ENCODE measurements at places on chromosomes 1 and 21.

GRCh38 chr21:33949516-33950430, 34.2 kb upstream of the ATP5PO start:
- peak; percentile 64 for DNase-seq

- no peak for DNase-seq
These were observed 85.2 kb downstream of the UCHL5 start for GRCh38 chr1:192973988-192974387.

- no peak for DNase-seq
These were observed 10.1 kb upstream of the EXO1 start for GRCh38 chr1:241837901-241838300.

GRCh38 chr1:34686531-34686930, 68.3 kb upstream of the GJB5 start:
- DNase-seq = no peak

DNA sequence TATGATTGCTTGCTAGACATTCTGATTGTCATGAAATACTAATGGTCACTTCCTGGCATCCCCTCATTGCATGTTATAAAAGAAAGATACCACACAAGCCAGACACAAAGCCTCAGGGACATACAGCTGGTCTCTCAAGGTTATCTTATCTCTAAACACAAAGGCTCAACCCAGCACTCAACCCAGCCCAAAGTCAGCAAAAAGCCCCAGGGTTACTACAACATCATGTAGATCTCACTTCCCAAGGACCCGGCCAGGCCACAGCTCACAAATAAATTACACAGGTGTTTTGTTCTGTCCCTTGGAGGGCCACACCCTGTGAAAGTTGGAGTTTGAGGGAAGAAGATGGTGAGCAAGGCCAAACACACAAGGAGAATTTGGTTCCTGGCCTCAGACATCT, 109.7 kb upstream of the BARHL2 start:
- no peak for DNase-seq

- no peak for DNase-seq
These were observed 271.8 kb downstream of the HLX start for GRCh38 chr1:221150996-221151395.

GRCh38 chr21:36602735-36603134, 96.2 kb upstream of the SIM2 start:
- no peak for DNase-seq

DNA sequence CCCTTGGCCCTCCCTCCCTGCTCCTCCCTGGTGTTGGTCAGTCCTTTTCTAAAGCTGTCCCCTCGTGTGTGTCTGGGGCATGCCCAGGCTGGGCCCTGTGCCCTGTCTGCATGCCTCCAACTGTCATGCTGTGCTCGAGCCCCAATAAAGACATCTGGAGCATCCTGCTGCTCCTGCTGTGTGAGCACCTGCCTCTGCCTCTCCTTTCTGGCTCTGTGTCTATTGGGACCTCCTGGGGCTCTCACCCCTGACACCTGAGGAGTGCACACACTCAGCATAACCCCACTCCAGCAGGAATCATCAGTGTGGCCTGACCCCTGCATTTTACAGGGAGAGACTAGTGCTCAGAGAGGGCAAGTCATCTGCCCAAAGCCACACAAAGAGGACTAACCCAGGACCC, 23.7 kb downstream of the KCNC4 start:
- DNase-seq = no peak

- DNase-seq = no peak
These were observed 6.4 kb downstream of the HSPG2 start for GRCh38 chr1:21930629-21931170.

DNA sequence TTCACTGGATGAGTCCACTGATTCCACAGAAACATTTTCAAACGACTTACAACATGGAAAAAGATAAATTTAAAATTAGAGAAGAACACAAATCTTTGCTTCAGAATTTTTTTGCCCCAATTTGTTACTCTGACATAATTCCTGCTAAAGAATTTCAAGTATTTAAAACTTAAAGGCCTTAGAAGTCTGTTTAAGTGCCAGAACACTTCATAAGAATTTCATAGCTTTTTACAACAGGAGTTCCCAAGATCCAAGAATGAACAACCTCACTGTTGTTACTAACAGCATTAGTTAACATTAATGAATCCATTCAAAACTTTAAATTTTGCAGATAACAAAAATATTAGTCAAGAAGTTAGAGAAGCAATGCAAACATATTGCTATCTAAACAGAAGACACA, 31.7 kb downstream of the ARHGAP29 start:
- DNase-seq = no peak

DNA sequence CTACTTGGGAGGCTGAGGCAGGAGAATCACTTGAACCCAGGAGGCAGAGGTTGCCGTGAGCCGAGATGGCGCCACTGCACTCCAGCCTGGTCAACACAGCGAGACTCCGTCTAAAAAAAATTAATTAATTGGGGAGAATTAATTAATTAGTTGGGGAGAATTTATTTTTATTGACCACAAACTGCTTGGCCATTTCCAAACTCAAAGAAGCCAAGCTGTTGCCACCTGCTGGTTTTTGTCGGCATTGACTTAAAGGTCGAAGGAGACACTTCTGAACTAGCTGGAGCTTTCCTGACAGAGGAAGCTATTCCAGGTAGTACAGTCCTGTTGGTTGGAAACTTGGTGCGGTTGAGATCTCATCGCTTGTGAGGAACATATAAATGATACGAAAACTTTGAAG, 13.1 kb downstream of the MAP1LC3C start:
- no peak for DNase-seq

DNA sequence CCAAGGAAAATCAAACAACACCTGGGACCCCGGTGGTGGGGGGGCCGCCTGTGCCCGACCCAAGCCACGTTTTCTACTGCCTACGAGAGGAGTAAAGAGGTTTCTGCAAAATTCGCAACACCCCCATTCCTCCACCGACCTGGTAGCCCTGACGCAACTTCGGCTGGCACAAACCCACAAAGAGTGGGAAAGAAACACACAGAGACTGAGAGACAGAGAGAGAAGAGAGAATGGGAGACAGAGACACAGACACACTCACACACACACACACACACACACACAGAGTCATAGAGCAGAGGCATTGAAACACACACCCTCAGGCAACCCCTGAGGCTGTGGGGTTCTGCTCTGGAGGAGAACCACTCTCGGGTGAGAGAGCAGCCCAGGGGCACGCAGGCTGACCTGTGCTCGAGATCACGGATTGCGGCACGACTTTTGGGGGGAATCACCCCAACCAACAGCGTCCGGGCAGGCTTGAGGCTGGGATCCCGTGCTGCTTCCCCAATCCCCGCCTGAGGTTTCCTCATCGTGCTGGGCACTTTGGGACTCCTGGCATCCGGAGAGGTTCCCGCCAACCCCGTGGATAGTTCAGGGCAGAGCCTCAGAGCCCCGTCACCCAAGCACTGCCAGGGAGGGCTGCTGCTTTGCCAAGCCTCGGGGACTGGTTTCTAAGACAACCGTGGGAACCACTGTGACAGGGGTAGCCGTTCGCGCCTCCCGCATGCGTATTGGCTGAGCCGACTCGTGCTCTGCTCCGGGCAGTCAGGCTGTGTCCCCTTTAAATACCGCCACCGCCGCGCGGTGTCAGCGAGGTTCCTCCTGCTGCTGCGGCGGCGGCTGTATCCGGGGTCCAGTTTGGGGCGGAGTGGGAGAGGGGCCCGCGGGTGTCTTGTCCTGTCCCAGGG, 682.4 kb upstream of the TPTE start:
- no peak for DNase-seq

DNA sequence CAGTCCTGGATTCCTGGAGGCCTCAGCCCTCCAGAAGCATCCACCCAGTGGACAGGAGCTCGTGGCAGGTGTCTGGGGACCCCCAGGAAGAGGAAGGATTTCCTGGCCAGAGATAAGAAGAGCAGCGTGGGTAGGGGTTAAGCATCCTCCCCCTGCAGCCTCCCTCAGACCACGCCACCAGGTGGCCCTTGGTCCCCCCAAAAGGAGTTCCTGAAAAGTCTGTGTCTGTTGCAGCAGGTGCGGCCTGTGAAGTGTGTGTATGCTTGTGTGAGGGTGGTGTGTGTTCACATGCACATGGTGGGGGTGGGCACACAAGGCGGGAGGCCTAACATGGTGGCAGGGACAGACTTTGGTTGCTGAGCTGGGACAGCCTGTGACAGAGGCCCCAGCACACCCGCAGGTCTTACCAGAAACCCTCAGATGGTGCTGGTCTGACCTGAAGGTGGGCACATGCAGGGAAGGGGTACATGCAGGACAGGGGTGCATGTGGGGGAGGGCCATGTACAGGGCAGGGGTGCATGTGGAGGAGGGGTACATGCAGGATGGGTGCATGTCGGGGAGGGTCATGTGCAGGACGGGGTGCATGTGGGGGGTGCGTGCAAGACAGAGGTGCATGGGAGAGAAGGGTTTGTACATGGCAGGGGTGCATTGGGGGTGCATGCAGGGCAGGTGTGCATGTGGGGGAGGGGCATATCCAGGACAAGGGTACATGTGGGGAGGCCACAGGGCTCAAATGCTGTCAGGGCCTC, 18.2 kb upstream of the RUNX3 start:
- DNase-seq = no peak

DNA sequence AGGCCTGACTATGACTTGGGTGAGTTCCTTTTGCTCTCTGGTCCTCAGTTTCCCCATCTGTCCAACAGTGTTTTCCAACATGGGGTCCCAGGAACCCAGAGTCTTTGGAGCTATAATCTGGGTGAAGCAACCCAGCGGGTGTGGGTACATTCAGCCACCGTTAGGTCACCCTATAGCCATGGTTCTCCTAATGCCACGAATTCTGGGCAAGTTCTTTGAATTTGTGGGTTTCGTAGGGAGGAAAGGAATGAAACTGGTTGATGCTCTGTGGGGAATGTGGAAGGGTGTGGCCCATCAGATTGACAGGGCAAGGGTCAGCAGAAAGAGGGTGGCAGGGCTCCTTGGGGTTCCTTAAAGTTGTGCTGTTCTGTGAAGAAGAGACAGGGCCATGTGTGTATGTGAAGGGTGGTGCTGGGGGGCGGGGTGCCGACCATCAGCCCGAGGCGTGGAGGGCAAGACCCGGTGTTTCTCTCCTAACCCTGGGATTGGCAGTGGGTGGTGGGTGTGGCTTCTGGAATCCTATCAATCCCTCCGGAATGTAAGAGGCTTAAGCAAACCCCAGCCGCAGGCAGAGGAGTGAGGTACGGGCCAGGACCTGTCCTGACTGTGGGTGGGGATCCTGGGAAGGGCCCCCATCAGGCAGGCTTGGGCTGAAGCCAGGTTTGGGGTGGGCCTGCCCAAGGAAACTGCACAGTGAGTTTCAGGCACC, 35.5 kb upstream of the ZNF362 start:
- no peak for DNase-seq

- no peak for DNase-seq
These were observed 66.6 kb downstream of the SPAG17 start for GRCh38 chr1:118118469-118118868.

DNA sequence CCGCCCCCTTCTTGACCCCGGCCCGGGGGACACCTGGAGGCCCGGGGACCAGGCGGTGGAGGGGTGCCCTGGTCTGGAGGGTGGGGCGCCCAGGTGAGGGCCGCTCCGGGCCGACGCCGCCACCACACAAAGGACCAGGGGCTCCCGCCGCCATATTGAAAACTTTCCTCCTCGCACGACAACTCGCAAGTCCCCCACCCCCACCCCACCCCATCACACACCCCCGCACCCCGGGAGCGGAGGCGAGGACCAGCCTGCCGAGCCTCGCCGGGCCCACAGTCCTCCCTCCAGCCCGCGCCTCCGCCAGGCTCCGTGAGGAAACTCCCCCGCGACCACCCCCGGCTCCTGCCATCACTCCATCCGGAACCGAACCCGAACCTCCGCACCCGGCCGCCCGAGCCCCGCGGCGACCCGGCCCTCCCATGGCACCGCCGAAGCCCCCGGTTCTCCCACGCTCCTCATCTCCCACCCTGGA, 733 bp downstream of the KDM5B start:
- peak; percentile 55 for DNase-seq
